NCI-H226 (cell line): ENCODE measurements at places on chromosomes 2 and 18.

DNA sequence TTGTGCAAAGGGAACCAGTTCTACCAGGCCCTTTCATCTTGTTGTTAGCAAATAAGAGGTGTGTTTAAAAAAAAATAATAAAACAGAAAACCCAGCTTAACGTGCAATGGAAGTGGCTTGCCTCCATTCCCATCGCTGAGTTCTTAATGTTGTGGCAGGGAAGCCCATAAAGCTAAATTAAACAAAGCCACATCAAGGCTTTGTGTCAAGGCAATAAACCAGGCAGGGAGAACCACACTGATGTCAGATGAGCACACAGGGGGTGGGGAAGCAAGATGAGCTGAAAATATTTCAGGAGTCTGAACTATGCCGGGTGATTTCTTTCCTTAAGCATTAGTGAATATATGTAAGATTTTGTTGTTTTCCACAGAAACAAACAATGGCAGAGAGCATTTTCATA lies 73.5 kb downstream of the PHLPP1 start:
- no peak for DNase-seq

DNA sequence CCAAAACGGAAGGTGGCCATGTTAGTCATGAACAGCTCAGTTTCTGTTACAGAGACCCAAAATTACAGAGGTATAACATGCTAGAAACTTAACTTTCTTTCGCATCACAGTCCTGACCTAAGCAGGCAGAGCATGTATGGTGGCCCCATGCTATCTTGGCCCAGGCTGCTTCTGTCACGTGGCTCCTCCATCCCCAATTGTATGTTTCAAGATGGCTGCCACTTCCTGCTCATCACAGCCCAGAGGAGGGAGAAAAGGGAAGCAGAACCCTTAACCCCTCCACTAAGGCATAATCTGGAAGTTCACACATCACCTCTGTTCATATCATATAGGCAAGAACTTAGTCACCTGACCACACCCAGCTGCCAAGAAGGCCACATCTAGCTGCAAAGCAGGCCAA lies 28.7 kb downstream of the CDK15 start:
- no peak for DNase-seq

DNA sequence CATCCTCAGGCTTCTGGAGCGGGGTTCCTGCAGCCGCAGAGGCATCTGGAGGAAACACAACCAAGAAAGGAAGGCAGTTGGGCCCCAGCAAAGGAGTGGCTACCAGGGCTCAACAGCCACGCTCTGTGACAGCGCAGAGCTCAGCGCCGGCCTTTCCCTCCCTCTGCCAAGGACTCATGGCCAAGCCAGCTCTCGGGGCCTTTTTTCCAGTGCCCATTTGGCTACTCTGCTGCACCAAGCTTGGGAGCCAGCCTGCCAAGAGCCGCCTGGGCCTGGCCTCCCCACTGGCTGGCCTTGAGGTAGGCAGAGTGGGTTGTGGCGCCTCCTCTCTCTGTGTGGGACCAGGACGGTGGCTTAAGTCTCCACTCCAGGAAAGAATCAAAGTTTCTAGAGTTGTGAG lies 7.2 kb upstream of the CCDC74A start:
- no peak for DNase-seq

DNA sequence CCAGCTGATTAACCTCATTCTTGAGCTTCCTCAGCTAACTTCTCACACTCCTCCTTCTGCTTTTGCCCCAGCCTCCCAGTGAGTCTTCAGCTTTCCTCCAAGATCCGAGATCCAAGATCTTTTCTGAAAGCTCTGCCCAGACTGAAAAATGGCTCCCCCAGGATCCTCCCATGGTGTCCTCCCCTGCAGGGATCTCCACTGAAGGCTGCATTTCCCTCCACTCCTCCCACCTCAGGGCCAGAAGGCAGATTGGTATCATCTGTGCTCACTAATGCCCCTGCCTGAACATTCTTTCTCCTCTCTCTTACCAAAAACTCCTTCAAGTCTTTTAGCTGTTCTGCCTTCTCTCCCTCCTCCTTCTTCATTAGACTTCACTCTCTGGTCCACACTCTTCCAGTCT lies 6.1 kb upstream of the FOXI3 start:
- DNase-seq, result no peak

DNA sequence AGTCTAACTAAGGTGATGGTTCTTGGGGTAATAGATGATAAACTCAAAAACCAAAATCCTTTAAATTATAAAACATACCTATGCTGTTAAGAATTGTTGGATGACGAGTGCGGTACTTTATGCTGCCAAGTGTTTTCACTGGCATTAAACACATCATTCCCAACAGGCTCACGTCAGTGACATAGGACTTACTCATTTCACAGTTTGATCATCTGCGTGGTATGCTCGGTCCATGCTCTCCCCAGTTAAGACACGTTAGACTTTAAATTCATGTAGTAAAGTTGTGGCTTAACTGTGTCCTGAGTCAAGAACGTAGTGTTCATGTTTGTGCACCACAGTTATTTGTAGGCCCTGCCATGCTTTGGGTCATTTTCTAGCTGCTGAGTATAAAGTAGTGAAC lies 125.6 kb upstream of the MYT1L start:
- no peak for DNase-seq

DNA sequence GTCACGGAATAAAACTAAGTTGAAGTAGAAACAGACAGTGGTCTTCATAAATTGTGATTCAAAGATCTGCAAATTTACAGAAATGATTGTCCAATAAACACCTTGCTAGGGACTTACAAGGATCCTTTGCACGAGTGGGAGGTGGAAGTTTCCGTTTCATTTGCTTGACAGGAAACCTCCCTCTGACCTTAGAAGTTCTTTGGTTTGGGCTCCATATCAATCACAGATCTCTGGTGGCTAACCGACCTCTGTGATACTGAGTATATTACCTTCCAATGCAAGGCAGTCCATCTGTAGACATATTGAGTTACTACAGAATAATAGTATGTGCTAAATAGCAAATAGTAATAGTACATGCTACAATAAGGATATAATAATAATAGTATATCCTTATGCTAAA lies 33.7 kb upstream of the RNF152 start:
- no peak for DNase-seq

- no peak for DNase-seq
These were observed 853 bp downstream of the GNAL start for GRCh38 chr18:11689669-11690565.

DNA sequence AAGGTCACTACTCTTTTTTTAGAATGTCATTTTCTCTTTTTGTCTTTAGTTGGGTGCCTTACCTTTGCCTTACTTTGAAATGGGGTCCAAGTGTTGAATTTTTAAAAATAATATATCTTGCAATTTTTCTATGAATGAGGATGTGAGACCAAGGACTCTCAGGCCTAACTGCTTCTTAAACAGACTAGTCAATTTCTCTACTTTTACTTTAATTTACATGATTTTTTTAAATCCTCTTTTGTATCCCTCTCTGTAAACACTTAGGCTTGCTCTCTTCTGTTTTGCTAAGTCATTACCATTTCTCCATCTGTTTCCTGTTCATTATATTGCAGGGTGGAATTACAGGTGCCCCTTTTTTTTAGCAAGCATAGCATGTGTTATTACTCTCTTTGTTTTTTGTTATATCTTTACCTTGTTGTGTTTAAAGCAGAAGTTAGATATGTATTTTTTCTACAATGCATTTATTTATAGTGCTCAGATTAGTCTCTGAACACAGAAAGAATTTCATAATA lies 261.8 kb downstream of the SPAG16 start:
- no peak for DNase-seq

- DNase-seq, result no peak
These were observed 376.6 kb downstream of the HRH4 start for GRCh38 chr18:24837066-24837465.

GRCh38 chr2:220785178-220785577 lies 786.9 kb downstream of the EPHA4 start:
- no peak for DNase-seq

GRCh38 chr2:160209516-160209856 lies 9.4 kb upstream of the ITGB6 start:
- DNase-seq, result peak; percentile 97

GRCh38 chr2:172843902-172844715 lies 108.5 kb downstream of the RAPGEF4 start:
- no peak for DNase-seq

- no peak for DNase-seq
These were observed 141.5 kb downstream of the PIGN start for GRCh38 chr18:62045316-62045715.

- no peak for DNase-seq
These were observed 7.1 kb downstream of the CABLES1 start for GRCh38 chr18:23142251-23142929.

GRCh38 chr18:2310886-2311285 lies 260.4 kb downstream of the METTL4 start:
- no peak for DNase-seq

GRCh38 chr2:11767779-11768178 lies 21.3 kb downstream of the LPIN1 start:
- DNase-seq, result no peak

DNA sequence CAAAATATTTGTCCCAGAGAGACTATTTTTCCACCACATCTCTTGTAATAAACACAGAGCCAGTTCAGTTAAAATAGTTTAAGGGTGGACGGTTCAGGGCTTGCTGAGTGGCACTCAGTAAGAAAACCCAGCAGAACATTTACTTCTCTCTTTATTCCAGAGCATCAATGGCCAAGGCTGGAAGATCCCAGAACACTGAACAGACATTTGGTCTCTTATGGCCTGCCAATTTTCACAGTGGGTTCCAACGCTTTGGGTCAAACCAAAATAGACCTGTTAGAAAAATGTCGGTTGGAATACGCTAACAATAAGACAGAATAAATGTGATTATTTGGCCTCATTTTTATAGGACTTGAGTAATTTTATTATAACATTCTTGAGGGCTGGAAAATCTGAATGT lies 580.3 kb upstream of the TMEFF2 start:
- DNase-seq, result no peak
